ENCODE measurements at places on chromosomes 11 and 22.

- DNase-seq: no peak
These were observed 86.7 kb downstream of the OSBP2 start for GRCh38 chr22:30781271-30781875.

DNA sequence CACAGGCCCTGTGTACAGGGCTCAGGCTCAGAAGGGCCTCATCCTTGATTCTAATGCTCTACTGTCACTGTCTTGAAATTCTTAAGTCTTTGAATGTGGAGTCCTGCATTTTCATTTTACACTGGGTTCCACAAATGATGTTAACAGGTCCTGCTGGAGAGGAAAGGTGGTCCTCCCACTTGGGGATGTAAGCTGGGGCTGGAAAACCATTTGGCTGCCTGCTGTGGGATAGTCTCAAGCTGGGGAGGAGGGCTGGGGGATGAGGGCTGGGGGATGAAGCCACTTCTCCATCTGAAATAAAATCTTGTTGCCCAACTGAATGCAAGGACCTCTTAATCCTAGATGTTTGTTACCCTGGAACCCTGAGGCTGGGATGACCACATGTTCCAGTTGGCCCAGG is 423.0 kb downstream of the TENM4 start:
- no peak for DNase-seq

- no peak for DNase-seq
These were observed 33.2 kb downstream of the RAB39A start for GRCh38 chr11:107961480-107961879.

DNA sequence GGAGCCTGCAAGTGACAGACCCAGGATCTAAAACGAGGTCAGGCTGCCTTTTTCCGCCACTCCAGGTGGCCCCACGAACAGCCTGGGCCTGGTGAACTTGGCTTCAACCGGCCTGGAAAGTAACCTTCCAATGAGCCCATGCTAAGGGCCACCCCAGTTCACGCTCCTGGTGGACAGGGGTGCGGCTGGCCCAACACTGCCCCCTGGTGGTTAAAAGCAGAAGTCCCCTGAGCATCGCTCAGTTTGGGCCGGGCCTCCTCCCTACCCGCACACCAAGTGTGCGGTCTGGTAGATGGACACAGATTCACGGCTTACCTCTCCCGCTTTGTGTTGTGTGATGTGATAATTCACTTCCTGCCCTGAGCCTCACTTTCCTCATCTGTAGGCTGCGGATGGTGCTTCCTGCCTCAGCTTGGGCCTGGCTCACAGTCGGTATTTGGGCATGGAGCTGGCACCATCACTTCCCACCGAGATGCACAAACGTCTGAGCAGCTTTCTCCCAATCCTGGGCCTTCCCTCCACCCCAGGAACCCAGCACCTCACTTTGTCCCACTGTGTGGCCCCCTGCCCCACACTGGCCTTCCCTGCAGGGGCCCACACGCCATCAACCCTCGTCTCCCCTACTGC is 13.7 kb upstream of the SEC14L3 start:
- peak; percentile 66 for DNase-seq

- no peak for DNase-seq
These were observed 4.4 kb upstream of the MEN1 start for GRCh38 chr11:64814712-64815187.

- no peak for DNase-seq
These were observed 26.6 kb upstream of the CASP4 start for GRCh38 chr11:104995001-104995408.

GRCh38 chr11:86292912-86293616 is 9.0 kb upstream of the HIKESHI start:
- no peak for DNase-seq

DNA sequence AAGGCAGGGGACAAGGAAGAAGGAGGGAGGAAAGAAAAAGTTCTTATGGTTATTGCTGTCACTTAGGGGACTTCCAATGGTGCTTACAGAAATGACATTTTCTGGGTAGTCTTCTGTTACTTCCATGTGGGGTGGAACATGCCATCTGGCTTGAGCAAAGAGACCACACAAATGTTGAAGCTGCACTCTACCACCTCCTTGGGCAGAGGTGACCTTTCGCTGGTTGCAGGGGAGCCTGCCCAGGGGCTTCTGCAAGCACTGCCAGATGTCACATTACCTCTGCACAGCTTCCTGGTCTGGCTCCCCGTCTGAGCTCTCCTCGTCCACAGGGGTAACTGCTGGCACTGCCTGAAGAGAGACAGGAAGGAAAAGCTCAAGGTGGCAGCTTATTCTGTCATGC is 32.6 kb upstream of the APOA1 start:
- no peak for DNase-seq

- no peak for DNase-seq
These were observed 44.8 kb upstream of the PTPN5 start for GRCh38 chr11:18836417-18836816.

DNA sequence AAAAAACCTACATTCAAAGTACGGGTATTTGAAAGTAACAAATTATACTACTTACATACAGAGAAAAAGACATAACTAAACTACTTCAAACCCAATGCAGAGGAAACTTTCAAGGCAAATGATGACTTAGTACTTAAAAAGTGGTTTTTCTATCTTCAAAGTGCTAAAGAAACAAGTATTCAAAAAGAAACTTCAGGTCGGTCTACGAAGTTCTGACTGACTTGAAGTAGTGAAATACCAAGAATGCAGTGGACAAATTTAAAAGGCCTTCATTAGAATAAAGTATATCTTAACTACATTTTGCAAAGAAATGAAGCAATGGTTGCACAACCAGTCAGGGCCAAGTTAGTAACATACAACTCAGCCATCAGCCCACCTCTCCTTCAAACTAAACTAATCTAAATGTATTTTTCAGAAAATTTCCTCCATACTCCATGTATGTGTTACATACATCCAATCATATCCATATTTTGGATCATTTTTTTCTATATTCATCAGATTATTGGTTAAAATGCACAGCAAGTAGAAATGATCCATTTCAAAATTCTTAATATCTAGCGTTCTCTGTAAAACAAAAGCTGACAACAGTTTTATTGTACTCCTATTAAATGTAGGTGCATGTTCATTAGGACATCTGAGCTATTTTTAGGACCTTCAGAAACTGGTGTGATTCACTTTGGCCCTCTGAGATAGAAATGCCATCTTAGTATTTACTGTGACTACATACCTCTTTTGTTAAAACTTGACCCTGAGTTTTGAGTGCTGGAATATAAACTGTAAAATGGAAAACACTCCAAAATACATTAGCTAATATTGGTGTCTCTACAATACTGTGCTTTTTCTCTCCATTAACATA is 49.9 kb downstream of the BIRC2 start:
- DNase-seq: no peak

- DNase-seq: no peak
These were observed 39.7 kb downstream of the ACAT1 start for GRCh38 chr11:108160970-108161566.

- DNase-seq: no peak
These were observed 17.8 kb upstream of the GRIA4 start for GRCh38 chr11:105592035-105592434.

- DNase-seq: no peak
These were observed 972.8 kb downstream of the OPCML start for GRCh38 chr11:132559331-132560036.

- DNase-seq: no peak
These were observed 8.2 kb downstream of the SUSD2 start for GRCh38 chr22:24189249-24190158.

DNA sequence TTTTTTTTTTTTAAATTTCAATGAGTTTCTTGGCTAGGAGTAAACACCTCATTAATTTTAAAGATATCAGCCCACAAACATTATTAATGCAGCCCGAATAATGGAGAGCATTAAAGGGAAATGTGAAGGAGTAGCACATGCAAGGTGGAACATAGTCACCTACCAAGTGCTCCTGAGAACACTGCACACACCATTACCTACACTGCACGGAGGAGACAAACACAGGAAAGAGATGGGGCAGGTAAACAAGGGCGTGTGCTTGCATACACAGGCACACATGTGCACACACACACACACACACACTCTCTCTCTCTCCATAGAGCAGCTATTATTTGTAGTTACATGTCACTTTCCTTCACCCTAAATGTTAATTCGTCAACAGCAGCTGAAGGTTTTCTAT is 30.2 kb downstream of the HTR3B start:
- DNase-seq: no peak

DNA sequence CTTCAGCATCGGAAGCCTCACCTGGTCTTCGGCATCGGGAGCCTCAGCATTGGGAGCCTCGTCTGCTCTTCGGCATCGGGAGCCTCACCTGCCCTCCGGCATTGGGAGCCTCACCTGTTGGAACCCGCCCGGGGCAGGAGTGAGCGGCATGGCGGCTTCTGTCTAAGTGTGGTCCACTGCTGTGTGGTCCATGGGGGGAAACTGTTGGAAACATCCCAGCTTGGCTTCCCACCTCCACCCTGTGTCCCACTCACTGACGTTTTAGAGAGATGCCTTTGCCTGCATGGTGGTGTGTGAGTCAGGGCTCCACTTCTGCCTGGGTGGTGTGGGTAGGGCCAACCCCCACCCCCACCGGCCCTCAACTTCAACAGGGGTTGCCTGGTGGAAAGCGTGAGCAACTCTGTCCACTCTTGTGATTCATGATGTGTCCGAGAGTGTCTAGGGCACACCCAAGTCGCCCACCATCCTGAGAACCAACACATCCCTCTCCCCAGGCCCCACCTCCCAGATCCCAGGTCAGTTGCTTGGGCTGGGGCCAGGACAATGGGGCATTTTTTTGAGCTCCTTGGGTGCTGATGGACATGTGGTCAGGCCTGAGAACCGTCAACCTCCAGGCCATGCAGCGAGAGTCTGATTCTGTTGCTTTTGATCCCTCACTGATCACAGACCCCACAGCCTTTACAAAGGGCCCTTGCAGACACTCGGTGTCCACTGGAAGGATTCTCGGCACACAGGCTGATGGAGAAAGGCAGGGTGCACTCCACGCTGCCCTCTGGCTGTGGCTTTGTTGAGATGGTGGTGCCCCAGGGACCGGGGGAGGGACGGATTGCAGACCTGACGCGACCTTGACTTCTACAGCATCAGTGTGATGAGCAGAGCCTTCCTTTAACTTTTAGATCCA is 406.7 kb downstream of the TBC1D22A start:
- DNase-seq: no peak

DNA sequence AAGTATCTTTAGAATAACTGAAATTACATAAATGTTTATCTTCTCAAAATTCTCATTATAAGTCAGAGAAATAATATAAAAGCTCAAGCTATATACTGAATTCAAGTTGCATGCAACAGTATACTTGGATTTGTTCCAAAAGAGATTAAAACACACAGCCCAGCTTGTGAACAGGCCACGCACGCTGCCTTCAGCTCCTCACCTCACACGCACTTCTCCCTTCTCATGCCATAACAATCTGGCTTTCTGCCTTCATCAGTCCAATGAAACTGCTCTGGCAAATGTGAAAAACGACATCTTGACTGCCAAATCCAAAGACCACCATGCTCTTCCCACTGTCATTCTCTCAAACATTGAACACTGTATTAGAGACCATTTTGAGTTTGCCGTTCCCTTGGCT is 22.1 kb downstream of the ATP6V1E1 start:
- no peak for DNase-seq

Data from activated T-helper 1 cell treated with anti-CD3 and anti-CD28 coated beads, Interleukin-2, amount 50 U/mL, for 16 hours (primary cell).